Posterior vena cava (tissue), 2 donors: ENCODE measurements at places on chromosomes 4 and X.

DNA sequence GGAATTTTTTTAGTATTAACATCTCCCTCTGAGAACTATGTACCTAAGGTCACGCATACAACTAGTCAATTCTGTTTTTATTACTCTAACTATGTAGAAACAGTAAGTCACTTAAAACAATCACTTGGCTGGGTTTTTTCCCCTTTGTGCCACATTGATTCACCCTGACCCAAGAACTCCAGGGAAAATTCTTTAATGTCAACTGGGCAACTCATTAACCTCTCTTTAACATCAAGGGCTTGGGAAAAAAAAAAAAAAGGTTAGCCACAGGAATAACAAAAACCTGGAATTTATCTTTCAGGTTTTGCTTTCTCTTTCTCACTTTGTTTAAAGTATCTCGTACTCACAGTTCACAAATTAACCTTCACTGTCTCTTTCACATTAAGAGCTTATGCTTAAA lies 8.1 kb downstream of the RPL9 start:
- DNase-seq = no peak

- DNase-seq = no peak
These were observed 13.8 kb downstream of the AP1AR start for GRCh38 chr4:112245383-112245782.

- DNase-seq = no peak
These were observed 23.5 kb upstream of the GALNT7 start for GRCh38 chr4:173145131-173145530.

DNA sequence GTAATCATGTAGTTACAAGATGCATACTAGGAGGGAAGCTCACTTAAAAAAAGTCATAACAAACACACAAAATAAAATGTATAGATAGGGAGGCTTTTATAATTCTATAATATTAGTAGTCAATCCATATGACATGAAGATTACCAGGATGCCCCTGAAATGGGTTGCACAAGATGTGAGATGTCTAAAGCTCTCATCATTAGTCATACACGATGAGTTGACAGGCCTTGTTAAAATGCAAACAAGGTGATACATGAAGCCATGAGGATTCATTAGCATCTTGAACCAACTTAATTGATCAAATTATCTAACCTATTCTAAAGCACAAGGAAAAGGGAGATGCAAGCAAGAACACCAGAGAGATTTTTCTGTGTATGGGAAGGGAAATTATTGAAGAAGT lies 470.2 kb downstream of the IQCM start:
- DNase-seq = no peak

GRCh38 chrX:151206871-151207270 lies 30.5 kb downstream of the GPR50 start:
- DNase-seq = no peak

- no peak for DNase-seq
These were observed 11.0 kb upstream of the CYTL1 start for GRCh38 chr4:5030221-5030620.

- no peak for DNase-seq
These were observed 227.9 kb upstream of the ZFP42 start for GRCh38 chr4:187767687-187768086.

GRCh38 chrX:44228621-44229020 lies 114.9 kb downstream of the EFHC2 start:
- DNase-seq = no peak

GRCh38 chr4:153322791-153323190 lies 21.7 kb upstream of the MND1 start:
- no peak for DNase-seq

DNA sequence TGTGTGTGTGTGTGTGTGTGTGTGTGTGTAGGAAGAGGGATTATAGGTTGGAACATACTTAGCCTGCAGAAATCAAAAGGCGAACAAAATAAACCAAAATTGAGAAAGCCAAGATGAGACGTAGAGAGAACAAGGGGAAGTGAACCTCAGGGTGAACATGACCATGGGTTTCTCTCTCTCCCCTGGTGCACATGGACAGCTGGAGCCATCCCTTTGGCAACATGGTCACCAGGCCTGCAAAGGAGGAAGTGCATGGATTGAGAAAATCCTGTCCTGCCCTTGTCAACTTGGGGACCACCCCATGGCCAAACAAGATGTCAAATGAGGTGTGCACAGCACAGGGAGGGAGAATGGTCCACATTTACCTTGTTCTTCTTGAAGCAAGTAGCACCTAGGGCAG lies 23.1 kb downstream of the LGI2 start:
- DNase-seq = no peak

GRCh38 chrX:145823132-145823531 lies 5.5 kb downstream of the SLITRK2 start:
- DNase-seq = no peak

GRCh38 chr4:84907145-84907544 lies 59.3 kb downstream of the WDFY3 start:
- DNase-seq = no peak

DNA sequence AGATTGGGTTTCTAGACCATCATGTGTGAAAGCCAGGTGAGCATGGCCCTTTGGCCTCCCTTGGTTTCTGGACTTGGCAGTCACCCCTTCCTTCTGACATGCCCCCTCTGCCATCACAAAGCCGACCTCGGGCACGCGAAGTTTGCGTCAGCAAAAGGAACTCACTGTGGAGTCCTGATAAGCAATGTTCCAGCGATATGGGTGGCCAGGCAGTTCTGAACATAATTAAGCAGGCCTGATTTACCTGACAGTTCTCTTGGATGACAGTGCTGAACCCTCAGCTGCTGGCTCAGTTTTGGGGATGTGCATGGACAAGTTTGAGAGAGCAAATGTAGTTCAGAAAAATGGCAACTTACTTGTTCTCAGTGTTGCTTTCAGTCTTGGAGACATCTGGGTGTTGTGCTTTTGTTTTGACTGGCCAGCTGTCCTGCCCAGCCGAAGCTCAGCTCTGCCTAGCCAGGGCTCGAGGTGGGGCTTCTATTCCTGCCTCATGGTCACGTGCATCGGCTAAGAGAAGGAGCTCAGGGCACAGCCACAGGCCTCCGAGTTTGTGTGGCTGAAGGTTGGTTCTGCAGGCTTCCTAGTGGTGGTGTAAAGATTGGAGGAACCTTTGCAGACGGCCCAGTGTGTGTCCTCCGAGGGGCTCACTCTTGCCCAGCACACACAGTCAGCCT lies 78.3 kb downstream of the CLDN34 start:
- no peak for DNase-seq

- DNase-seq = no peak
These were observed 26.2 kb downstream of the ATXN3L start for GRCh38 chrX:13293700-13294099.

DNA sequence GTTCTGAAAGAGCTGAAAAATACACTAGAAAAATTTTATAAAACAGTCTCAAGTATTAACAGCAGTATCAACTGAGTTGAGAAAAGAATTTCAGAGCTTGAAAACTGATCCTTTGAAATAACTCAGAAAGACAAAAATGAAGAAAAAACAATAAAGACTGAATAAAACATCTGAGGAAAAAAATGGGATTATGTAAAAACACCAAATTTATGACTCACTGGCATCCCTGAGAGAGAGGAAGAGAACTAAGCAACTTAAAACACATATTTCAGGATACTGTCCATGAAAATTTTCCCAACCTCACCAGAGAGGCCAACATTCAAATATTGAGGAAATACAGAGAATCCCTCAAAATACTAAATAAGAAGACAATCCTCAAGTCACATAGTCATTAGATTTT lies 22.9 kb downstream of the PABPC4L start:
- DNase-seq = no peak

DNA sequence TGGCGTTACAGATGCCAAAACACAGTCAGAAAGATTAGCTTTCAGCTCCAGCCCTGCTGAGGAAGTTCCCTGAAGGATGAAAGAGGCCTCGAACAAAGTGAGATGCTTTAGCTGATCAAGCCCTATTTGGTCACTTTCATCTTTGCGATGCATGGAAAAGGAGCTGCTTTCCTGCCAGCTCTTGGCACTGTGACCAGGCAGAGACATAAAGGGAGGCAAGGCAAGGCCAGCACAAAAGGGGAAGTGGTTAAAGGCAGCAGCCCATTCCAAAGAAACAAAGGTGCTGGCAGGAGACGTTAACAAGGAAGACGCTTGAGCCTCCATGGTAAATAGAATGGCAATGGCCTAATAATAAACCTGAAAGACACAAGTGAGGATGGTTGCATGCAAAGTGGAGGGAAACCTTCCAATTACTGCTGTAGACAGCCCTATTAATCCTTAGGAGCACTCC lies 617.1 kb upstream of the INTU start:
- DNase-seq = no peak

- DNase-seq = no peak
These were observed at the start of gene HS3ST1 for GRCh38 chr4:11428231-11428898. Gene HS3ST1 (minus strand): TSS chr4:11428894. CDS start chr4:11400005, 28,889 bp downstream.

- no peak for DNase-seq
These were observed 11.2 kb upstream of the CPXCR1 start for GRCh38 chrX:88735835-88736234.

DNA sequence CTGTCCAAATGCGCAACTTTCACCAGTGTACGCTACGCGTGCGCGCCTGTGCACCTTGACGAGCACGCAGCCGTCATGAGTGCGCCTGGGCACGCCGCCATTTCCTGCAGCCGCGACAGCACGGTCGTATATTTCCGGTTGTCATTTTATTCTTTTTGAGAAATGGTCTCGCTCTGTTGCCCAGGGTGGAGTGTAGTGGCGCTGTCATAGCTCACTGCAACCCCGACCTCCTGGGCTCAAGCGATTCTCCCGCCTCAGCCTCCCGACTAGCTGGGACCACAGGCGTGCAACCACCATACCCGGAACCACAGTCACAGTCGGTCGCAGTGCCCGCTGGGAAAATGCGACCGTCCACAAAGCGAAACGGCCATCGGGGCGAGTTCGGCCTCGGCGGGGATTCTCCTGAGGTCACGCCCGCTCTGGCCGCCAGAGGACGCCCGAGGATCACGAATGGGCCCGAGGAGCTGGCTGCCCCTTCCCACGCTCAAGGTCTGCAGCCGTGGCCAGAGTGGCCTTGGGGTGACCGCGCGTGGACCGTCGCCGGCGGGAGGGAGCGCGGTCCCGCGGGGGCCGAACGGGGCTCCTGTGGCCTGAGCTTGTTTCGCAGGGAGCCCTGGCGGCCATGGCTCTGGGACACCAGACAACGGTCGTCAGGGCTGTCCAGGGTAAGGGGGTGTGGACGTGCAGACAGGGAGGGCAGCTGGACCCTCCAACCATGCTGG lies 23.7 kb upstream of the PNMA3 start:
- peak; percentile 92 for DNase-seq
